ENCODE measurements at places on chromosomes 4 and X.

DNA sequence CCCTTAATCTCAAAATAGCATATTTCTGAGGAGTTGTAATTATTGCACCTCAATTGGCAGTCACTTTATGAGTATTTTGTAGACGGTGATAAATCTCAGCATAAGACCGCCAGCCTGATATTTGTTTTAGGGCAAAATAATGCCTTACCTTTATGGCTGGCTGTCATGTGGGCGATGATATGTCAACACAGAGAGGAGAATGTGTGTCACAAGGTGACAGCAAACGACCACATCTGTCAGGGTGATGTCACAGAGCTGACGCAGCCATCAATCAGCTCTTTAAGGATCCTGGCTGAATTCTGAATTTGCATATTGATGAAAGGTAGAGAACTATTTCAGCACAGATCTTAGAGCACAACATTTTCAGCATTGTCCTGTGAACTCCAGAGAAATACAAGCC is 209.7 kb downstream of the CEP135 start:
- DNase-seq, result no peak

- DNase-seq, result peak; percentile 27
Measured at GRCh38 chrX:129823115-129823514, 20.6 kb downstream of the ZDHHC9 start.

DNA sequence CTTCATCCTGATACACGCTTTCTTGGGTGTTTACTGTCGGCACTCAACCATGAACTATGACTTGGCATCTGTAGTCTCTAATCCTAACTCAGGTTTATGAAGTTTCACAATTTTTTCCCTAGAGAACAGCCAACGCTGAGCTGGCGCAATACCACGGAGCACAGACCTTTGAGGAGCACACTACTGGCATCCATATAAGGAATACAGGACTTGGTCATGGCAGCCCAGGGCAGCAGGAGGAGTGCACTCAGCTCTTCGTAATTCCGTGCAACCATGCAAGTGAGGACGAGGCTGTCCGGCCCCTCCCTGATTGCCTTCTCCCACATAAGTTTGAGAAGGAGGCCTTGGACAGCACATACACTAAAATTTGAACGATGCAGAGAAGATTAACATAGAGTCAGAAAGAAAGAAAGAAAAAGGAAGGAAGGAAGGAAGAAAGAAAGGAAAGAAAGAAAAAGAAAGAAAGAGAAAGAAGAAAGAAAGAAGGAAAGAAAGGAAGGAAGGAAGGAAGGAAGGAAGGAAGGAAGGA is 41.0 kb upstream of the PDLIM5 start:
- peak; percentile 36 for DNase-seq

- peak; percentile 31 for DNase-seq
Measured at GRCh38 chr4:21819086-21819485, 129.5 kb downstream of the KCNIP4 start.

GRCh38 chrX:127571834-127572233 is 480.4 kb downstream of the ACTRT1 start:
- DNase-seq, result no peak

DNA sequence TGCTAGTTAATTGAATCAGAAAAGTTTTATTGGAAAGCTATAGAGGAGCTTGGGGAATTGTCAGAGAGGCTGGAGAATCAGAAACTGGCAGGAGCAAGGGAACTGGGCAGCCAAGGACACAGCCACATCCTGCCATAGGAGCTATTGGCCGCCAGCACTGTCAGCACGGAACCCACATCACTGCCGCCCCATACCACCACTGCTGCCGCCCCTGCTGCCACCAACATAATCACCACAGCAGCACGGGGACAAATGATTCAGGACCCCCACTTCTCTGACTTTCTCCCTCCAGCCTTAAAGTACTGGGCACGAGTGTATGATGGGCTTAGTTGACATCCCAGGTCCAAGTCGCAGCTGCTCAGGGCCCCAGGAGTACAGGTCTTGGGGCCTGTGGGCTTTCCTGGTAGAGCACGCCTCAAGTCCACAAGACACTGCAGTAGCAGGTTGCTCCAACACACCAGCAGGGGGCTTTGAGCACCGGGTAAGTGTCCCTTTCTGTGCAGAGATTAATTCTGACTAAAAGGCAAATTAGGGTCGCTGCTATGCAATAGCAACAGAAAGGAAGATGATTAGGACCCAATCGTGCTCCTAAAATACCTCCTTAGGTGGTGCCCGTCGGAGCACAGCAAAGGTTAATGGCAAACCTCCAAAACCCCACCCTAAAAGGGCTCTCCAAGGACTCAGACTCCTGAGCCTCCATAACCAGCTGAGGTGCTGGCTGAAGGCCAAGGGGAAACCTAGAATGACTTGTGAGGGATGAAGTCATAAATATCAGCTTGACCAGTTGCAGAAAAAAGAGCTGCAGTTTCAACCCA is 6.9 kb downstream of the PJA1 start:
- DNase-seq, result peak; percentile 35

- DNase-seq, result no peak
Measured at GRCh38 chr4:155684892-155685541, 18.4 kb downstream of the GUCY1A1 start.

DNA sequence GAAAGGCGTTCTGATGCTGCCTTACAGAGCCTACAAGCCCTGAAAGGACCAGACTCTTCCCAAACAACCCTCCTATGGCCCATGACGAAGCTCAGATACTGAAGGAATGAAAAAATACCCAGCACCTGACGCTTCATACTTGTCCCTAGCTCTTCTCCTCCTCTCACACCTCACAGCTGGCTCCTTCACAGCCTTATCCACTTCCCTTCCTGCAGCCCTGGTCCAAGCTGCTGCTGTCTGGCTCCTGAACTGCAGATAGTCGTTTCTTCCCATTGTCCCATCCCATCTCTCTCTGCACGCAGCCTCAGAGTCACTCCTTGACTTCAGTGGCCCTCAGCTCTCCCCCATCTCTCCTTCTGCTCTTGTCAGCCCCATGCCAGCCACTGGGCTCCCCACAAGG is 56.6 kb downstream of the FAM193A start:
- DNase-seq, result no peak

DNA sequence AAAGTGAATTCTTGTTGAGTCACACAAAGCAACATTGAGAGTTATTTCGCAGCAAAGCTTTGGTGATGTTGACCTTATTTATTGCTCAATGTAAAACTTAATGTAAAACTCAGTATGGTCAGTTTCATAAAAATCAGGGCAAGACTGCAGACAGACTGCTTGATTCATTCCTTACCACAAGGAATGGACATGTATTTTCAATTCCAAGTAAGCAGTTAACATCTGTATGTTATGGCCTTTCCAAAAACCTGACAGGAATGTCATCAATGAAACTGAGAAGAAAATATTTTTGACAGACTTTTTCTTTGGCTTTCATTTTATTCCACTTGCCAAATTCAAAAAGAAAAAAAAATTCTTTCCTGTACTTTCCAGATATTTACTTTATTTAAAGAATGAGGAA is 488.3 kb downstream of the ANKRD50 start:
- DNase-seq, result no peak

- DNase-seq, result no peak
Measured at GRCh38 chr4:93103042-93103441, 725.5 kb upstream of the ATOH1 start.

GRCh38 chrX:33160273-33160672 is 51.1 kb downstream of the DMD start:
- no peak for DNase-seq

GRCh38 chr4:73189274-73189810 is 69.3 kb downstream of the ANKRD17 start:
- DNase-seq, result no peak

GRCh38 chr4:87465739-87466366 is 43.5 kb downstream of the NUDT9 start:
- peak; percentile 68 for DNase-seq

- peak; percentile 58 for DNase-seq
Measured at GRCh38 chr4:38075370-38076152, 115.4 kb downstream of the PTTG2 start.

DNA sequence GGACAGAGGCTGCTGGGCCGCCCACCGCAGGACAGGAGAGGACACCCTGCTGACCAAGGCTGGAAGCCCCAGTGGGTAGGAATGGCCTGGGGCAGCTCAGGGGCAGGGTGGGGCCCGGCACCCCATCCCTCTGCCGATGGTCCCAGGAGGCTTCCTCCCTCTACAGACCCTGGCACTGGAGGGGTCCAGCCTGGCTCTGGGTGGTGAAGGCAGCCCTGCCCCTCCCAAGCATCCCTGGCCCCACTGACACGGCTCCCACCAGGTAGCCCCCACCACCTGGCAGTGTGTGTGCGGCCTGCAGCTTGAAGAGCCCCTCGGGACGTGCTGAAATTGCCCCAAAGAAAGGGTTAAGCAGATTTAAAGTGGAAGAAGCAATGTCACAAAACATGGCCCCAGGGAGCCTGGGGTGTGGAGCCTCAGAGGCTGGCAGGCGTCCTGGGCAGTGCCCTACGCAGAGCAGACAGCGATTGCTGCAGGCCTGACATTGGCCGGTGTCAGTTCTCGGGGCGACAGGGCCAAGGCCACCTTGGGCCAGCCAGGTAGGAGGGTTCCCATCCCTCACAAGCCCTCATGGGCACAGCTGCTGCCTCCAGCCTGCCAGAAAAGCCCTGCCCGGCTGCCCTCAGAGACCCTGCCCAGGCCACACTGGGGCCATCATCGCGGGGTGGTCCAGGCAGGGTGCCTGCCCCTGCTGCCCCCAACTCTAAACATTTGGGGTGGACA is 80.5 kb downstream of the FAM53A start:
- no peak for DNase-seq

DNA sequence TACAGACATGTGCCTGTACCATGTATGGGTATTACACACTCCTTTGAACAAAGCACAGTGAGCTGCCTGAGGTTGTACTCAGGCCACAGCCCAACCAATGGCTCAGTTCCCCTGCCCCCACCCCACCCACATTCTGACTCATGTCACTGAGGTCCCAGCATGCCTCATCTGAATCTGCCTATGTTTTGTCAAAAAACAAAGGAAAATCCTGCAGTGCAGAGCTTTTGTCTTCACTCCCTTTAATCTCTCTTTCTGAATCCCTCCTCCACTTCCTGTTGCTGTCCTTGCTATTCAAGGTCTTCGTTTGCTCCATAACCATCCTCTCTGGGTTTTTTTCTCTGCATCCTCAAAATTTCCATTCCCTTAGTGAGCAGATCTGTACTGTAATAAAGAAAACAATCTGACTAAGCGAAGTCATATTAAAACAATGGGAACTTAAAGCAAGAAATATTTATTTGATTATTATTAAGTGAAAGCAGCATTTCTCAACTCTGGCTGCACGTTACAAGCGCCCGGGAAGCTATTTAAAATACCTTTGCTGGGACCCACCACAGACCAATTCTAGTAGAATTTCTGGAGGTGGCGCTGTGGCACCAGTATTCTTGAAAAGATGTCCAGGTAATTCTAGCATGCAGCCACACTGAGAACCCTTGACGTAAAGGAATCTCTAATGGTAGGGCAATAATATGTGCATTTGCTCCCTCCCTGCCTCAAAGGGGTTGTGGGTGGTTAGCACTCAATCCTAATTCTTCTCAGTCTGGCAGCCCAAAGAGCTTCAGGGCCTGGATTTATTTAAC is 8.7 kb downstream of the GUCY2F start:
- DNase-seq, result peak; percentile 5

GRCh38 chr4:187602339-187603092 is 393.1 kb upstream of the ZFP42 start:
- DNase-seq, result peak; percentile 82

DNA sequence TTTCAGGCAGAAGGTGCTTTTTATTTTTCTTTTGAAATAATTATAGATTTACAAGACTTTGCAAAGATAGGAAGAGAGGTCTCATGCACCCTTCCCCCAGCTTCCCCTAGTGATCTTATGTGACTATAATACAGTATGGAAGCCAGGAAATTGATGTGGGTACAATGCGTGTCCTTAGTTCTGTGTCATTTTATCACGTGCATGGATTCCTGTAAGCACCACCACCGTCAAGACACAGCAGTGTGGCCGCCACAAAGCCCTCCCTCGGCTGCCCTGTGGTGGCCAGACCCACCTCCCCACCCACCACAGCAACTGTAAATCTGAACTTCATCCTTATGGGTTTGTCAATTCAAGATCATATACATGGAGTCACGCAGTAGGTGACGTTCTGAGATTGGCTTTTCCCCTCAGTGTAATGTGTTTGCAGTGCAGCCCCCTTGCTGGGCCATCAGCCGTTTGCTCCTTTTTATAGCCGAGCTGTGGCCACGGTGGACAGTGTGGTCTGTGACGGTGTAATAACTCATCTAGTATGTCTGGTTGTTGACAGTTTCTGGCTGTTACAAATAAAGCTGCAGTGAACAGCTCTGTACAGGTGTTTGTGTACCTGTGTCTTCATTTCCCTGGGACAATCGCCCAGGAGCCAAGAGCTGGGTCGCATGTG is 10.9 kb upstream of the HTRA3 start:
- no peak for DNase-seq

- DNase-seq, result no peak
Measured at GRCh38 chr4:39759569-39759968, 61.6 kb downstream of the UBE2K start.

GRCh38 chrX:10233173-10233572 is 76.4 kb downstream of the CLCN4 start:
- DNase-seq, result peak; percentile 36

GRCh38 chr4:75639124-75639695 is 8.9 kb upstream of the CDKL2 start:
- no peak for DNase-seq

- DNase-seq, result peak; percentile 25
Measured at GRCh38 chrX:114626323-114626722, 42.4 kb downstream of the HTR2C start.

- DNase-seq, result peak; percentile 29
Measured at GRCh38 chrX:56947699-56948098, 47.6 kb downstream of the SPIN3 start.

DNA sequence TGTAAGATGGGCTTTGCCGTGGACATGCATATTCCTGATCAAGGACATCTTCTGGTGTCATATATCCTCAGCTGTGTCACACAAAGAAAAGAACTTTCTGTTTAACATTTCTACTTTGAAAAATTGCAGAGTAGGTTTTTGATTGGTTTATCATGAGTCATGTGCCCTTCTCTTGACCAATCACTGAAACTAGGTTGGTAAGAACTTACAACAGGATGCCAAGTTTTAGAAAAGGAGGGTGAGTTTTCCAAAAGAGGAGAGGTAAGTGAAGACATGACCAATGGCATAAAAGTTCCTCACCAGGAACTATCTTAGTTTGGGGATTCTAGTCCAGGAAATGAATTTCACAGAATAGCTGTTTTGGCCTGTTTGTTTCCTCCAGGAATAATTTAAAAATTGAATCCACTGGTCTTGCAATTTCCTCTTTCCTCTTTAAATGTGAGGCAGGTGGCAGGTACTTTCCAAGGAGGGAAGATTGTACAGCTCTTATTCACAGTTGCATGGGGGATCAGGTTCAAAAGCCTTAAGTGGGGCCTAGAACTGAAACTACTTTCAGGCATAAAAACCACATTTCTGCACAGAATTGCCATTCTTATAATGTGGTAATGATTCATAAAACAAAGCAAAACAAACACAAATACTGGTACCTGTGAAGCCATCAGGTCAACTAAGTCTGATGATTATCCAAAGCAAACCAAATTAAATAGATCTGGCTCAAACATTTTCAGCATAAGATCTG is 1114.5 kb upstream of the LCORL start:
- DNase-seq, result no peak

DNA sequence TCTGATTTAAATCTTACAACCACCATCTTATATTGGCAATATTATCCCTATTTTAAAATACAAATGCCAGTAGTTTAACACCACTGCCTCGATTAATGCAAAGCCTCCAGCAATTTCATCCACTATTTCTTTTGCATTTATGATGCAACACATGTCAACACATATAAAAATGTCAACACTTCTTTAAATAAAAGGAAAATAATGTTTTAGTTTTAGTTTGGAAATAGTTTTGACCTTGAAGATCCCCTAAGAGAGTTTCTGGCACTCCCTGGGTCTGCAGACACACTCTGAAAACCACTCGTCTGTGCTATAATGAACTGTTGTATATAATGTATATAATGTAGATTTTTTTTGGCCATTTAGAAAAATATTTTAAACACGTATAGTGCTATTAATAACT is 99.0 kb downstream of the CAMK2D start:
- no peak for DNase-seq

All from AG10803 (cell line).